ENCODE measurements at places on chromosomes 4 and X.

DNA sequence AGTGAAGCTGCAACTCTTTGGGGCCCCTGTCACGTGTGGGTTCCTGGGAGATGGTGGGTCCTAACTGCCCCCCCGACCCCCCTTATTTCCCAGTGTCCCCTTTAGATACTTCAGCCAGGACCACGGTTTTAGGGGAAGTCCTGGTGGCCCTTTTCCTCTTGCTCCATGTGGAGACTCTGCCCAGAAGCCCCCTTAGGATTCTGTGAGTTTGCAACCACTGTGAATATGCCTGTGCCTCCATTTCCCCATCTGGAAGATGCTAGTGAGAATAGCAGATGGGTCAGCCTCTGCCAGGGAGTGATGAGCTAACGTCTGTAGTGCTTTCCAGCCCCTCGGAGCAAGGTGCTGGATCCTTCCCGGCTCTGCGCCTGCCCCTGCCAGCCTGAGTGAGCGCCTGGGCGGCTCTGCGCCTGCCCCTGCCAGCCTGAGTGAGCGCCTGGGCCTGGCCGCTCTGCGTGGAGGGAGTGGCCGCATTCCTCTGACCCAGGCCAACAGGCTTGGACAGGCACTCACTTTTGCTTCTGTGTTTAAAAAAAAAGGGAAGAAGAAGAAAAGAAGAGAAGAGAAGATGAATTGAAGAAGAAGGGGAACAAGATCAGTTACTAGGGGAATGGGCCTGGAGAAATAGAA lies 6.7 kb upstream of the CITED1 start:
- DNase-seq, result no peak

DNA sequence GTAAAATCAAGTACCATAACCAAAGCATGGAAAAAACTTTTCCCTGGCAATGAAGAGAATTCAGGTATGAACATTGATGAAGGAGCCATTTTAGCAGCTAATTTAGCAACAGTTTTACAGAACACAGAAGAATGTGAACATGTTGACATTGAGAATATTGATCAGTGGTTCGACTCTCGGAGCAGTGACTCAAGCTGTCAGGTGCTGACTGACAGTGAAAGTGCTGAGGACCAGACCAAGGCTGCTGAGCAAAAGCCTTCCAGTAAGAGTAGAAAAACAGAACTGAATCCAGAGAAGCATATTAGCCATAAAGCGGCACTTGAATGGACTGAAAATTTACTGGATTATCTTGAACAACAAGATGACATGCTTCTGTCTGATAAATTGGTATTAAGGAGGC lies 2.8 kb downstream of the TIGD2 start:
- DNase-seq, result no peak

GRCh38 chrX:29531336-29531735 lies 684.0 kb upstream of the MAGEB2 start:
- DNase-seq, result no peak

DNA sequence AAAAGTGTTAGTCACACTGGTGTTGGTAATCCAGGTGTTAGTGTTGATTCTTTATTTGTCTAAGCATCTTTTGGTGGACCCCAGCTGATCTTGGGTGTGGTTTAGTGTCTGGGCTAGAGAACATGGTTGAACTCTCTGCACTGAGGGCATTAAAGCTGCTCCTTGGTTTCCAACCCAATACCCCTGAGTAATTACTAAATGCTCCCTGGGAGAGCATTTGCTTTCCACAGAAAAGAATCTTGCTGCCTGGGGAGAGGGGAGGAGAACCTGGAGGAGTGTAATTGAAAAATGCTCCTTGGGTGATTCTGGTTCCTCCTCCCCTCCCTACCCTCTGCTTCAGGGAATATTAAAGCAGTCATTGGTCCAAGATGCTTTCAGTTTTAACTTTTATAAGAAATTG lies 3.1 kb downstream of the GUCY1B1 start:
- DNase-seq, result no peak

DNA sequence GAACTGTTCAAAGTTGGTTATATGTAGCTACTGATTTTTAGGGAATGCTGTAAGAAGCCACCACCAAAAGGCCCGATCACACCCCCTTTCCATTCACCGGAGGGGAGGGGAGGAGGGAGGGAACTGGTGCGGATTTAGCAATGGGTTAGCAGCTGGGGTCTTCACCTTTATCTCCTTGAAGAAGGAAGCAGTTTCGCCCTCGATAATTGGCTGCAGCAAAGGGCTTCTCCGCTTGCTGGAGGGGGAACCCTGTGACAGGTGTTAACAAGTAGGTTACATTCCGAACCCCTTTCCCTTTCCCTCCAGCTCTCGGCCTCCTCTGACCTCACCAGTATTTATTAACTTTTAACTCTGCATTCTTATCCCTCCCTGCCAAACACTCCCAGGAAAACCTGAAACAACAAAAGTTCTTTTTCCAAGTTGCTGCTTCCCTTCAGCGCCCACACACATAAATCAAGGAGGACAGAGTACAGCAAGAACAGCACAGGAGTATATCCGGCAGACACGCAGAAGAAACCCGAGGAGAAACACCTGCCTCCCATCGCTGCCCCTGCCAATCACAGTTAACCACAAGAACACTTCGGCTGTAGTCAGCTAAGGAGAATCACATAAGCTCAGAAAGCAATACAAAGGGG lies 39.8 kb upstream of the NAP1L5 start:
- no peak for DNase-seq

DNA sequence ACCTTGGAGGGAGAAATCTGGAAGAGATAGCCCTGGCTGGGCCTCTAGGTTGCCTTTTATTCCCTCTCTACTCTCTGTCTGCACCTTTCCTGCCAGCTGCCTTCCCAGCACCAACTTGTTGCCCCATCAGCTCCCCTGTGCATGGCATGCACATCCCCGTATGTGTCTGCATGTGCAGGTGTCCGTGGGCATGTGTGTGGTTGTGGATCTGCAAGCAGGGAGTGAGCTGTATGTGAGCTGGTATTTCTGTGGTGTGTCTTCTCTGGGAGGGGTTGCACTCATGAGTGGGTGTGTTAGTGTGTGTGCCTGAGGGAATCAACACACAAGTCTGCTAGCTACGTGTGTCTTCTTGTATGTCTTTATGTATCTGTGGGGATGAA lies 9.9 kb downstream of the L1CAM start:
- DNase-seq, result no peak

GRCh38 chrX:125492439-125492838 lies 172.8 kb downstream of the TEX13C start:
- no peak for DNase-seq

DNA sequence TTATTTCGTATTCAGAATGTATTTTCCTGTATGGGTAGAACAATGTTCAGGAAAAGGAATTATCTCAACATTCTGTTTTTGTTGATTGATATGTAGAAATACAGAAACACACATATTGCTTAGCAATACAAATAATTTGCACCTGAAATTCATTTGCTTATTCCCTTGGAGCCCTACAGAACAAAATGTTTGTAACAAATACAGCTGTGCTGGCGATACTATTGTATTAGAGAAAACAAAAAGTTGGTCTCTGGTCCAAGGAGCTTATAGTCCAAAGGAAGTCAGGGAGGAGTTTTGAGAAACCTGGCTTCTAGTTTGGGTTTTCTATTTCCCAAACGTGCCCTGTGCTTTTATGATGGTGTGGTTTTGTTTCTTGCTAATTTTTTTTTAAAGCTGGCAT lies 37.8 kb upstream of the CAPN6 start:
- DNase-seq, result no peak

- no peak for DNase-seq
These were observed 114.1 kb upstream of the RAP2C start for GRCh38 chrX:132333351-132333750.

GRCh38 chr4:13547485-13548041 lies 3.3 kb upstream of the NKX3-2 start:
- DNase-seq, result no peak

GRCh38 chr4:47471064-47471463 lies 7.6 kb upstream of the COMMD8 start:
- no peak for DNase-seq

- no peak for DNase-seq
These were observed at the start of gene BEX3 for GRCh38 chrX:103376118-103376978. TSS of gene BEX3 (plus strand) at chrX:103376538. CDS start at chrX:103377522, 984 bp downstream.
